ENCODE measurements at places on chromosomes 12 and 14.
A peak's percentile ranks its signal among the peaks of the same experiment; 100 is the strongest.

- peak; percentile 76 for DNase-seq
Measured at GRCh38 chr12:52205612-52206303, 13.9 kb upstream of the KRT80 start.

- no peak for DNase-seq
Measured at GRCh38 chr14:24858052-24858451, 191.9 kb downstream of the STXBP6 start.

DNA sequence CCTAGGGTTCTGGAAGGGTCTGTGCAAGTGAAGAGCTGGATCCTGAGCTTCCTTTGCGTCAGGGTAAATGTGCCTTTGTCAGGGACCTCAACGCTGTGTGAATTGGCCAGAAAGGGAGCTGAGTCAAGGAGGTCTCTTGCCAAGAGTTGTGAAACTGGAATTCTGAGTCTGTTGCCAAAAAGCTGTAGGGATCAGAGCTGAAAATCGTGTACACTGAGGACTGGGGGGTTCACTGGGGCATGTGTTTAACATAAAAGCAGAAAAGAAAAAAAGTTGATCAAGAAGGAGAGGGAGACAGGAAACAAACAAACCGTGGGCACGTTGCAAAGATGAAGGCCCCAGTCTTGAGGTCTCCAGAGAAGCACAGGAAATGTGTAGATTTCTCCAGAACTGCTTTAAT, 1081.5 kb downstream of the VRK1 start:
- DNase-seq, result peak; percentile 46

GRCh38 chr14:101564819-101565698, 3.8 kb downstream of the DIO3 start:
- no peak for DNase-seq

DNA sequence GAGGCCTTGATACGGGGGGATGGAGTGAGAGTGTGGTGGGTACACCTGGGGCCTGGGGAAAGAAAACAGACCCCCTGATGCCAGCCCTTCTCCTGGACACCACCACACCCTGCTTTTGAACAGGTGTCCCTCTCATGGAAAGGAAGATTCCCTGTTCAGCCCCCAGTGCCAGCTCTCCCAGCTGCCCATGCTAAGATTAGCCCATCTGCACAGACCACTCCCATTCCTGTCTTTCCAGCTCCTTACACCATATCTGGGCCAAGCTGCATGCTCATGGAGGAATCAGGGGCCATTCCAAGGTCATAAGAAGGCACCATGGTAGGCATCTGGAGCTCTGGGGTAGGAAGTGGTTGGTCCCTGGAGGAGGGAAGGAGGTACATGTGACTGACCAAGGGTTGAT, 9.6 kb downstream of the NAB2 start:
- DNase-seq, result no peak

GRCh38 chr12:11906286-11906935, 164.3 kb upstream of the BCL2L14 start:
- no peak for DNase-seq

DNA sequence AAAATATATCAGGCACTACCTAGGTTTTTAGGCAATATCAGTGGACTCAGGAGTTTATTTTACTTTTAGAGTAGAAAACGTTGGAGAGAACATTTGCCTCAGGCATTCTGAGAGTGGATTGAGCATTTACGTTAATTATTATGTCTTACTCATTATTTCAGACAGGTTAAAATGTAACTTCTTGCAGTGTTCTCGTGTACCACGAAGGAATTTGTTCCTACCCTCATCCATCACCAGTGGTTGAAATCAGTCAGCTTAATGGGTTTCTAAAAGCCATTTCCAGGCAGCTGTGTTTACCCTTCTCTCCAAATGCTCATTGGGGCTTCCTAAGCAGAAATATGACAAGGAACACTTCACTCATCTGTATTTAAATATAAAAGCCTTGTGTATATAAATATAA, 9.1 kb upstream of the LDHB start:
- DNase-seq, result no peak

- DNase-seq, result no peak
Measured at GRCh38 chr12:96208801-96209549, 14.8 kb downstream of the ELK3 start.

DNA sequence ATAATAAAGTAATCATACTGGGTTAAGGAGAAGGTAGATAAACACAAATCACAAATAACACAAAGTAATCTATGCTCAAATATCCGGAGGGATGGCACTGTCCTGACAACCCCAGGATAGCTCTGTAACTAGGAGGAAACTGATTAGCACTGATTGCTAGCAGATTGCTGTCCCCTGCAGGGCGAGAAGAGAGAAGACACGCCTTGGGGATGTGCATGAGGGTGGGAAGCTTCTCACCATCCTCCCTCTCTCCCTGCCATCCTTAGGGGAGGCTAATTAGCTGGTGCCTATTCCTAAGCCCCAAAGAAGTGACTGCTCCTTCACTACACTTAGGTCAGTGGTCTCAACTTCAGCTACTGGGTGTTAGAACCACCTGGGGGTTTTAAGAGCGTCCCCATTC, 27.0 kb upstream of the TMEM260 start:
- DNase-seq, result no peak

DNA sequence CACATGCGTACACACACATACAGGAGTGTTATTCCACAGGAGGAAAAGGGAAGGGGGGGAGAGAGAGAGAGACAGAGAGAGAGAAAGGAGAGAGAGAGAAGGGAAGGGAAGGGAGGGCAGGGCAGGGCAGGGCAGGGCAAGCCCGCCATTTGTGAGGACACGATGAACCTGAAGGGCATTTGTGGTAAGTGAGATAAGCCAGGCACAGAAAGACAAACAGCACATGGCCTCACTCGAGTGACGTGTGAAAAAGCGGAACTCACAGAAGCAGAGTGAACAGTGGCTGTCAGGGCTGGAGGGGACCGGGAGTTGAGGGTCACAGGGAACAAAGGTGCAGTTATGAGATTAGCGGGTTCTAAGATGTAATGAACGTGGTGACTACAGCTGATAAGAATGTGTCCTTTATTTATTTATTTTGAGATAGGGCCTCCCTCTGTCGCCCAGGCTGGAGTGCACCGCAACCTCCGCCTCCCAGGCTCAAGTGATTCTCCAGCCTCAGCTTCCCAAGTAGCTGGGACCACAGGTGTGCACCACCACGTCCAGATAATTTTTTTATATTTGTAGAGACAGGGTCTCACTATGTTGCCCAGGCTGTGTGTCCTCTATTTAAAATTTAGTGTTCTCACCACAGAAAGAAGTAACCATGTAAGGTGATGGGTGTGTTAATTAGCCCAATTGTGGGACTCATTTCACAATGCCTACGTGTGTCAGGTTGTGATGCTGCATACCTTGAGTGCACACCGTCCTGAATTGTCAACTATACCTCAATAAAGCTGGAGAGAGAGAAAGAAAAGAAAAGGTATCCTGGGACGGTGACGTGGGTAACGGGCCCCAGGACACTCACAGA, 18.7 kb upstream of the FBRSL1 start:
- DNase-seq, result no peak

GRCh38 chr12:16955083-16955657, 349.2 kb upstream of the LMO3 start:
- no peak for DNase-seq

GRCh38 chr14:88995437-88996198, 171.2 kb downstream of the TTC8 start:
- no peak for DNase-seq

- DNase-seq, result no peak
Measured at GRCh38 chr14:68995731-68996130, 16.6 kb upstream of the ACTN1 start.
